ENCODE measurements at places on chromosomes 7 and 10. TPM values are rescaled to one million over a fixed set of nuclear protein-coding genes. Genes with fewer than 3 reads are reported as not detected.

Gene ANKRD7
- not detected for total RNA-seq

Gene HOGA1
- total RNA-seq: 1.7 TPM

Gene FAM131B
- 0.43 TPM for total RNA-seq

Gene AQP1
- total RNA-seq: 0.40 TPM

Gene GATA3
- total RNA-seq: 3.8 TPM

Gene SEMA3C
- 63.0 TPM for total RNA-seq

Gene BBS9
- total RNA-seq: 2.7 TPM

Gene CYP2C8
- not detected for total RNA-seq

Measured in A549 treated with ZK216348 at 1 μM for 4 hours (cell line).